ENCODE measurements at places on chromosomes 2 and 18.

DNA sequence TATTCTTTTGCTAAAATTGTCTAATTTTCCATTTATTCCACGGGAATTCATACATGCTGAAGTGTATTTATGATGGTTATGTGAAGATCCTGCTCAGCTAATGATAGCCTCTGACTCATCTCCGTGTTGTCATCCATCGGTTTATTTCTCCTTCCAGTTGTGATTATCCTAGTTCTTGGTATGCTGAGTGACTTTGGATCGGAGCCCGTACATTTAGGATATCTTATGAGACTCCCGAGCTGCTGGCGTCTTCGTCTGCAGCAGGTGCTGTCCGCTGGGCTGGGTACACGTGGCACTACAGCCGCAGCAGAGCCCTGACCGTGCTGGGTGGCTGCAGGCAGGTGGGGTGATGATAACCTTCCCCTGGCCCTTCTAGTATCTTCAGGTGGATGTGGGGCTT, 40.1 kb upstream of the GALR1 start:
- peak; percentile 82 for DNase-seq

DNA sequence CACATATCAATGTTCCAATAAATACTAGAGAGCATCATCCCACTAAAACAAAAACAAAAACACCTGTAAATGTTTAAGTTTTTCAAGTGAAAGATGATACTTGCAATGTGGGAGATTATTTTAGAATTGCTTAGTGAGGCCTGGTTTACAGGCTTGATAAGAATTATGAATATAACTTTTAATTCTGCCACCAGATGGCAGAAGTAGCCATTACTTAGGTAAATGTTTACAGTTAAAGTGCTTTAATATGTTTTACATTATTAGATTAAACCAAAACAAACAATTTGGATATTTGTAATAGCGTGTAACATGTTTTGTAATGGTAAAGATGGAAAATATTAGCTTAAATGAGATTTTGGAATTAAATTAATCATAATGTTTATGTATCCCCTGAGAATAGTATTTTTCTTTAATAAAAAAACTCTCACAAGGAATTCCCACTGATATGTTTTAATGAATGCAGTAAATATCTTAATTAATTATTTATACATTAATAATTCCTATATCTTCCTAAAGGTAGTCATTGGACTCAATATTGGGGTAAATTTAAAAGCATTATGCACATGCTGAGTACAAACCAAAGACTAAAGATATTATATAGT, 522.0 kb downstream of the SPAG16 start:
- peak; percentile 42 for DNase-seq

DNA sequence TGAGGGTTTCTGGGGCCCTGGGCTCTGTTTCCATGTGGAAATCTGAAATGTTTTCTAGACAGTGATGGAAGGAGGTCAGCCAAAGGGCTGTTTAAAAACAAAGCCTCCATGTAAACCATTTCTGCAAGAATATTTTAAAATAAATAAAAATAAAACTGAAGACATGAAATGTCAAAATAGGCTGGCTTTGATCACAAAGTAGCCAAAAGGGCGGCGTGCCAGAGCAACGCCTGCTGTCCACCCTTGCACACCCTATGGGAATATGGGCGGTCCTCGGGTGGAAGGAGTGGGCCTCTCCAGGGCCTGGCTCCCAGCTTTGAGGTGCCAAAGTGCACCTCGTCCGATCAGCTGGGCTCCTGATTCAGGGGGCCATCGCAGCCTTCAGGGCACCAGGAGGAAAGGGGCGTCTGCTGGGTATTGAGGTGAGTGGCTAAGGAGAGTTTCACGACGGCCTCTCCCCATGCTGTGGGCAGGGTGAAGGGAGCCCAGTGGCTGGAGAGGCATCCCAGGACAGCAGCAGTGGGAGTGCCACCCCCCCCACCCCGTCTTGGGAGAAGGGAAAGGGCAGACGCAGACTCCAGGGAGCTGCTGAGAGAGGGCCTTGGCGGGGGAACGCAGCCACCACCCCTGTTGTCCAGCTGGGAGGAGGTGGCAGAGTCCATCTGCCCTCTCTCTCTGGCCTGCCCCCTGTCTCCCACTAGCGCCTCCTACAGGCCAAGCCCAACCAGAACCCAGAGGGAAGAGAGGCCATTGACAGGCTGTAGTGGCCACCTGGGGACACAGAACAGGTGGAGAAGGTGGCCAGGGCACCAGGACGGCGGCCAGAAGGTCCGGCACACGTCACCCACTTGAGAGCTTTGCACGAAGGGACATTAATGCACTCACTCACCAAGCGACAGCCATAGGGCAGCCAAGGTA, 5.7 kb upstream of the ERFE start:
- no peak for DNase-seq

- DNase-seq = no peak
Measured at GRCh38 chr2:74128206-74128605, 19.5 kb downstream of the BOLA3 start.

- DNase-seq = no peak
Measured at GRCh38 chr2:200216310-200216709, 90.2 kb upstream of the SPATS2L start.
